Activated CD8-positive, alpha-beta memory T cell treated with anti-CD3 and anti-CD28 coated beads, Interleukin-2, amount 10 ng/mL, durations not matched to agents 7 days and 5 days (primary cell): ENCODE measurements at places on chromosomes 3 and 15.

- no peaks in the 10 kb centered on the region for H3K4me1 ChIP-seq
- no peak overlapping the region for H3K4me3 ChIP-seq
- DNase-seq = no peak
- H3K36me3 ChIP-seq = no peaks in the 10 kb centered on the region
- H3K27me3 ChIP-seq = peaks cover 20% of the 10 kb centered on the region
These were observed 20.8 kb downstream of the ABI3BP start for GRCh38 chr3:100972301-100972844.

- no peak overlapping the region for H3K4me3 ChIP-seq
- H3K27ac ChIP-seq = no peak overlapping the region
- H3K27me3 ChIP-seq = no peaks in the 10 kb centered on the region
These were observed 1049.1 kb downstream of the FHIT start for GRCh38 chr3:60202052-60202726.

- no peak overlapping the region for H3K4me3 ChIP-seq
- no peak for DNase-seq
- H3K4me1 ChIP-seq = no peaks in the 10 kb centered on the region
- H3K27ac ChIP-seq = no peak overlapping the region
These were observed 74.7 kb downstream of the DNAJB8 start for GRCh38 chr3:128392021-128392420.

- H3K27me3 ChIP-seq = peaks cover 10% of the 10 kb centered on the region
- no peak overlapping the region for H3K4me3 ChIP-seq
- no peak for DNase-seq
- H3K36me3 ChIP-seq = no peaks in the 10 kb centered on the region
These were observed 76.3 kb downstream of the CACNA1D start for GRCh38 chr3:53570709-53571108.

GRCh38 chr3:156300371-156300770 is 180.0 kb downstream of the KCNAB1 start:
- no peaks in the 10 kb centered on the region for H3K4me1 ChIP-seq
- H3K27me3 ChIP-seq = peaks cover 19% of the 10 kb centered on the region
- DNase-seq = no peak
- no peak overlapping the region for H3K27ac ChIP-seq
- no peak overlapping the region for H3K4me3 ChIP-seq

GRCh38 chr15:99735868-99736267 is 2.6 kb upstream of the LYSMD4 start:
- H3K4me3 ChIP-seq = no peak overlapping the region
- H3K27ac ChIP-seq = no peak overlapping the region
- no peaks in the 10 kb centered on the region for H3K36me3 ChIP-seq
- DNase-seq = no peak
- peaks cover 22% of the 10 kb centered on the region for H3K4me1 ChIP-seq
- no peaks in the 10 kb centered on the region for H3K27me3 ChIP-seq

GRCh38 chr15:29970402-29970695 is 112.4 kb upstream of the GOLGA8J start:
- H3K27me3 ChIP-seq = peaks cover 56% of the 10 kb centered on the region
- no peak overlapping the region for H3K4me3 ChIP-seq
- peaks cover 3% of the 10 kb centered on the region for H3K36me3 ChIP-seq
- H3K4me1 ChIP-seq = peaks cover 2% of the 10 kb centered on the region
- no peak for DNase-seq

DNA sequence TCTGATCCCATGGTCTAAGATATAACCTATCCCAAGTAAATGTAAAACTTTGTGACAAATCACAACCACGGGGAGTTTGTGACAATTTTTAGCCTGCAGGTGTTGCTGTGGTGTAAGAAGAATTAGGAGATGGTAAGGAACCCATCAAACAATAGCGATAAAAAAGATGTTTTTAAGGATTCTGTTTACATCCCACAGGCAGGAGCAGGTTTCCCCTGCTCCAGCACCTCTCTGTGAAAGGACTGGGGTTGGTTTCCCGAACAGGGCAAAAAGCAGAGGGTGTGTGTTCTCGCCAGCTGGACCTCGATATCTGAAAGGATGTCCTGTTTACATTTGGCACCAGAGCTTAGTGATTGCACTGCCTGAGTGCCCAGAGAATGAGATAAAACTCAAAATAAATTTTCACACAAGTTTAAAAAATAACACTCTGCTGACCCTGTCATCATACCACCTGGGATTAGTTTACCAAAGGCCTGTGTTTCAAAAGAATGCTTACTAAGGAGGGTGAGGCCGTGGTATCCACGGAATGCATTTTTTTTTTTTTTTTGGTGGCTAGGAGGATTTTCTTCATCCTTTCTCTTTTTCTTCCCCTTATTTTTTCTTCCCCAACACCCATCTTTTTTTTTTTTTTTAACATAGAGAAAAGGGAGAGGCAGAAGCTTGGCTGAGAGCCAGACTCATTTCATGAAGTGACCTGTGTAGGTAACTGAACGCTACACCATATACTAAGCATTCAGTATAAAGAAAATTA is 151.8 kb upstream of the DPH6 start:
- no peaks in the 10 kb centered on the region for H3K4me1 ChIP-seq
- no peak for DNase-seq
- H3K4me3 ChIP-seq = no peak overlapping the region
- no peak overlapping the region for H3K27ac ChIP-seq
- H3K36me3 ChIP-seq = no peaks in the 10 kb centered on the region

DNA sequence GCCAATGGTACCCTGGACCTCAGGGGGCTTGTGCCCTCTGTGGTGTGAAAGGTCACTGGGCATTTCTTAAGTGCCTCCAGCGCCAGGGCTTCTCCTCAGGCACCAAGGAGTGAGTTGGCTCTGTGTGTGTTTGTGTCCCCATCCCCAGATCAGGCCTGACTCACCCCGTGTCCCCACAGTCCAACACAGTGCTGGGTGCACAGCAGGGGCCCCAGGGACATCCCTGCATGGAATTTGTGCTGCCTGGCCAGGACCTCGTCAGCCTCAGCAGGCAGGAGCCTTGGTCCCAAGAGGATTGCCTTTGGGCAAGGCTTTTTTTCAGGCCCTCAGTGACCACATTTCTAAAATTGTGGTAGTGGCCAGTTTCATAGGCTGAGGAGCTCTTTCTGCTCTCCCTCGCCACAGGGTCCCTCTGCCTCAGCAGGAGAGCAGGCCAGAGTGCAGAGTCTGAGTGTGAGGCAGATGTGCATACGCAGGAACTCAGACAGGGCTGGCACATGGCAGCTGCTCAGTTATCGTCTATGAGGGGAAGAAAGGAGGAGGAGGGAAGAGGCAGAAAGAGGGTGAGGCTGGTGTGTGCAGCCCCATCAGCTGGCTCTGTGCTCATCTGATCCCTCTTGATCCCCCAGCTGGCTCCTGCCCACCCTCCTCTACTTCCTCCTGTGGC is 215.6 kb downstream of the RPLP1 start:
- H3K27ac ChIP-seq = no peak overlapping the region
- H3K4me3 ChIP-seq = no peak overlapping the region
- no peaks in the 10 kb centered on the region for H3K36me3 ChIP-seq
- H3K4me1 ChIP-seq = peaks cover 40% of the 10 kb centered on the region
- peaks cover 9% of the 10 kb centered on the region for H3K27me3 ChIP-seq
- DNase-seq = no peak

DNA sequence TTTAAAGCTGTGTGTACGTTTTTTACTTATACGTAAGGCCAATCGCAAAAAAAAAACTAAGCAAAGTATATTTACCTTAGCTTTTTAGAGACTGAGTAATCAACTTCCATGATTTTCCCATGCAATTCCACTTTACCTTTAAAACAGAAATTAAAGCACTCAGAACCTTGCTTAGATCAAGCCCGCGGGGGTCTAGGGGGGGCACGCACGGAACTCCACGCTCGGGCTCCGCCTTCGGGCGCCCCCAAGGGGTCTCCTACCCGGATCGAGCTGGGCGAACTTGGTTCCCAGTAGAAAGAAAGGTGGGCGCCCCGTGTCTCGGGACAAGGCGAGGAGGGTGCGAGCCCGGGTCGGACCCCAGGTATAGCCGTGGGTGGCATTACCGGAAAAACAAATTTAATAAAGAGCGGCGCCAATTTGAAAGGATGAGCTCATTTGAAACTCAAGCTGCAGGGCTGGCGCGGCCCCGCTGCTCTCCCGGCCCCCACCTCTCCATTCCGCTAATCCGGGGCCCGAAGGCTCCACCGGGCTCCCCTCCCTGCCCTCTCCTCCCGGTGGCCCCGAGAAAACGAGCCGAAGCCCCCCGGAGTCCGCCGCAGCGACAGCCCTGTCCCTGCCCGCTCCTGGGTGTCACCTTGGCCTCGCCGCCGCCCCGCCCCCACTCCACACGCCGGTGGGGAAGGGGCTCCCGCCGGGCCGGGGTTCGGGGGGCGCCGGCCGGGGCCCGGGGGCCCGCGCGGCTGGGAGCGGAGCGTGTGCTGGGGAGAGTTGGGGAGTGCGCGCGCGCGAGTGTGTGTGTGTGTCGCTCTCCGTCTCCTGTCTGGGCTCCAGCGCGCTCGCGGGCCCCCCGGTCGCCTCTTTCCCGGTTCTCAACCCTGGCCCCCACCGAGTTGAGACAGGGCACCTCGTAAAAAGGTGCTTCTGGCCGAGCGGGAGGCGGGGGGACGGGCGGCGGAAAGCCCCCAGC is 1.5 kb downstream of the IGF2BP2 start:
- no peaks in the 10 kb centered on the region for H3K36me3 ChIP-seq
- no peak overlapping the region for H3K27ac ChIP-seq
- H3K4me1 ChIP-seq = peaks cover 11% of the 10 kb centered on the region

DNA sequence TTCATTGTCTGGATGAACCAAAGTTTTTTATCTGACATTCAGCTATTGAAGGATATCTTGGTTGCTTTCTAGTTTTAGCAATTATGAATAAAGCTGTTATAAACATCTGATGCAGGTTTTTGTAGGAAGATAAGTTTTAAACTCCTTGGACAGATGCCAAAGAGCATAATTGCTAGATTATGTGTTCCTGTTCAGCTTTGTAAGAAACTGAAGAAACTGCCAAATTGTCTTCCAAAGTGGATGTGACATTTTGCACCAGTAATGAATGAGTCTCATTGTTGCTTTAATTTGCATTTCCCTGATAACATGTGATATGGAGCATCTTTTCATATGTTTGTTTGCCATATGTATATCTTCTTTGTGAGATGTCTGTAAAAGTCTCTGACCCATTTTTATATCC is 239.9 kb upstream of the TTC14 start:
- DNase-seq = no peak
- no peak overlapping the region for H3K4me3 ChIP-seq
- H3K27ac ChIP-seq = no peak overlapping the region
- no peaks in the 10 kb centered on the region for H3K4me1 ChIP-seq
- no peaks in the 10 kb centered on the region for H3K27me3 ChIP-seq

DNA sequence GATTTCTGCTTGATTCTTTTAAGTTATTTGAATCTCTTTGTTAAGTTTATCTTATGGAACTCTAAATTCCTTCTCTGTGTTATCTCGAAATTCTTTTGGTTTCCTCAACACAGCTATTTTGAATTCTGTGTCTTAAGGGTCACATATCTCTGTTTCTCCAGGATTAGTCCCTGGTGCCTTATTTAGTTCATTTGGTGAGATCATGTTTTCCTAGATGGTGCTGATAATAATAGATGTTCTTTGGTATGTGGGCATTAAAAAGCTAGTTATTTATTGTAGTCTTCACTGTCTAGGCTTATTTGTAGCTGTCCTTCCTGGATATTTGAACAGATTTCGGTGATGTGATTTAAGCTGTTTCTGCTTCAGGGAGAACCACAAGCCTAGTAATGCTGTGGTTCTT is 615.6 kb upstream of the NECTIN3 start:
- H3K36me3 ChIP-seq = no peaks in the 10 kb centered on the region
- H3K4me1 ChIP-seq = no peaks in the 10 kb centered on the region
- H3K27me3 ChIP-seq = no peaks in the 10 kb centered on the region

DNA sequence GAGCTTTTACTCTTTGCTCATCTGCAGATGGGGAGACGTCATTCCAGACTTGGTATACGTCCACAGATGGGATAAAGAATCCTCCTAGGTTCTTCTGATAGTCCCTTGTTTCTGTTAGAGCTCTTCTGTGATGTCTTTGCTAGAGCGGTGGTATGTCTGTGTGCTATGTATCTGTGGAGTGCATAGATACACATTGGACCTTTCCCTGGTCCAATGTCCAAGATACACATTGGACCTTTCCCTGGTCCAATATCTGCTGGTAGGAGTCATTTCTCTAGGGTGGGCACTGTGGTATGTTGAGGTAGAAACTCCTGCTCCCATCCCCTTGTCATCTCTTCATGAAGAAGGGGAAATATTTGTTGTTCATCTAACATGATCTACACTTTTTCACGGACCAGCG is 47.5 kb upstream of the LPP start:
- peaks cover 2% of the 10 kb centered on the region for H3K36me3 ChIP-seq
- H3K27me3 ChIP-seq = no peaks in the 10 kb centered on the region
- H3K27ac ChIP-seq = no peak overlapping the region
- DNase-seq = no peak
- H3K4me3 ChIP-seq = no peak overlapping the region
